ENCODE measurements at places on chromosomes 2 and 18.

- no peak for DNase-seq
Observed at GRCh38 chr2:161245671-161246070, 62.6 kb upstream of the PSMD14 start.

DNA sequence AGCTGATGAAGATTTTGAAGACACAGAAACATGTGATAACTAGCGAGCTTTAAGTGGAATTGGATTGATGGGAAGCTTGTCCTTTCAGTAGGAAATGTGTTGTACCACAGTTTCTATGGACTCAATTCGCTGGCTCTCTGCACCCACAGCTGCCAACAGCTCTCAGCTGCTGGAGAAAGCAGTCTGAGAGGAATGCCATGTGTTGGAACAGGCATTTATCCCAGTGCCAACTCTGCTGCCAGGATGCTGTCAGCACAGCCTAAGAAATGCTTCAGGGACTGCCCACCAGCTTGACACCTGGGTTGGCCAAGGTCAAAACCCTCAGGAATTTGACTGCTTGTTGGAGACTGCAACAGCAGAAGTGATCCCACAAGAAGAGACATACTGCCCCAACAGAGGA lies 193.0 kb upstream of the THSD7B start:
- no peak for DNase-seq

DNA sequence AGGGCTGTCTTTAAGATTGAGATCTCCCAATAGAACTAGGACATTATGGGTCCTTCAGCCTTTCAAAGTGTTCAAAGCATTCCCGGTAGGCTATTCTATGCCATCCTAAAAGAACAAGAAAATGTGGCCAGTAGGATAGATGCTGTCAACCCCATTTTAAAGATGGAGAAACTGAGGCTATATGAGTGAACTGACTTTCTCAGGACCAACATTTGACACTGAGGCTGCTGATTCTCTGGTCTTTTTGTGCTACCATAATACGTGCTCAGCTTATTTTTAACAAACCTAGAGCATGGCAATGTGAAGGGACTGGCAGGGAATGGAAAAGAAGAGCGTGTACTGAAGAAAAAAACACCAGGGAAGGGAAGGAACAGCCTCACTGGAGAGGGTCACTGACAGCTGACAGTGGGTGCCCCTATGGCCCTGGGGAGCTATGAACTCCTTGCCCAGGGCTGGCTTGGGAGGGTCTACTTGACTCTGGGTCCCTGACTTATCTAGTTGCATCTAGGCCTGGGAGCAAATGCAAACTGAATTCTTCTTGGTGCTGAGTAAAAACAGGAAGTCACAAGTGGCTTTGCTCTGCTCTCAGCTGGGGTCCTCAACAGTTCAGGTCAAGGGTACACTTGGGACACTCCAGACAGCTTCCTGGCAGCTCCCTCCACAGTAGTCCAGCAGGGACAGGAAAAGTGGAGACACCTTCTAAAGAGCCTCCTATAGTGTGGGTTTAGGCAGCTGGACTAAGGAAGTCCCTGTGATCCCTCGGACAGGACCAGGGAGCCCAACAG lies 2.3 kb downstream of the CYRIA start:
- no peak for DNase-seq

DNA sequence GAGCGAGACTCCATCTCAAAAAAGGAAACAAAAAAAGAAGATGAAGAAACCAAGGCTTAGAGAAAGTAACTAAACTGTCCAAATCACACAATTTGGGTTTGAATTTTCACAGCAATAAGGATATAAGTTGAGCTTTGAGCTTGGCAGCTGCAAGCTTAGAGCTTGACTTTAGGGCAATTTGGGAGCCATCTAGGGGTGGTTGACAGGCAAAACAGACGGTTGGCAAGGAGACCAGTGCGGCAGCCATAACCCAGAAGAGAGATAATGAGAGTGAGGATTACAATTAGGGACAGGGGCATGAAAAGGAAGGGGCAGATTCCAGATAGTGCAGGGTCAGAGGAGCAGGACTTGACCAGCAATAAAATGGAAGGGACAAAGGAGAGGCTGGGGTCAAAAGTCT lies 382.2 kb upstream of the HNRNPA3 start:
- no peak for DNase-seq

GRCh38 chr2:86239326-86239725 lies 40.1 kb downstream of the MRPL35 start:
- DNase-seq: no peak

DNA sequence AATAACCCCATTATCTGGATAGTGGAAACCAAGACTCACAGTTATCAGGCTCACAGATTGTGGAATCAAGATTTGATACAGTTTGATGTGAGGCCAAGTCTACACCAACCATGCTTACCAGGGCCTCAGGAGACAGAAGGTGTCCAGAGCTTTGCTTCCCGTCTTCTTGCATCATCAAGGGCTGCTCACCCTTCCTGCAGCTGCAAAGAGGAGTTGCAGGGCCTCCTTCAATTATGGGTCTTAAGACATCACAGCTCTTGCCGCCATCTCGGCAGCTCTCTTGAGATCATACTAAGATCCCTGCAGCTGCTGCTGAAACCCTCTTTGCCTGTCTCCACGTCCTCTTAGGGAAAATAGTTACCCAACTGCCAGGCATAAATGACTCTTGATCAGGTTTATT lies 176.0 kb downstream of the MGAT5 start:
- no peak for DNase-seq

- DNase-seq: no peak
Observed at GRCh38 chr2:46497766-46498165, 18.4 kb downstream of the TMEM247 start.

GRCh38 chr2:44679990-44680389 lies 261.5 kb upstream of the SIX3 start:
- DNase-seq: no peak

DNA sequence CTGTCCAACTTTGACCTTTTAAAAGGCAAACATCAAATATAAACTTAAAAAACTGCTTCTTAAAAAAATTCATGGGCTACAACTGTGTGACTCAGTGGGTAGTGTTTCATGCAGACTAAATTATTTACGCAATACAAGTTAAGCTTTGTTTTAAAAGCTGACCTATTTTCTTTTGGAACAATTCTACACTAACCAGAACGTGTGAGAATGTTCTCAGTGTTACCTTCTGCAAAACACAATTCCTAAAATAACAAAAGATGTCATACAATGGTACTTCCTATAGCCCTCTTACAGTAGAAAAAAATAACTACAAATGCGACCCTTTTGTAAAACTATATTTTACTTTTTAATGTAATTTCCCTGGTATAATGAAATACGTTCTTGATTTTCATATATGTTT lies 793.8 kb upstream of the FSHR start:
- no peak for DNase-seq

DNA sequence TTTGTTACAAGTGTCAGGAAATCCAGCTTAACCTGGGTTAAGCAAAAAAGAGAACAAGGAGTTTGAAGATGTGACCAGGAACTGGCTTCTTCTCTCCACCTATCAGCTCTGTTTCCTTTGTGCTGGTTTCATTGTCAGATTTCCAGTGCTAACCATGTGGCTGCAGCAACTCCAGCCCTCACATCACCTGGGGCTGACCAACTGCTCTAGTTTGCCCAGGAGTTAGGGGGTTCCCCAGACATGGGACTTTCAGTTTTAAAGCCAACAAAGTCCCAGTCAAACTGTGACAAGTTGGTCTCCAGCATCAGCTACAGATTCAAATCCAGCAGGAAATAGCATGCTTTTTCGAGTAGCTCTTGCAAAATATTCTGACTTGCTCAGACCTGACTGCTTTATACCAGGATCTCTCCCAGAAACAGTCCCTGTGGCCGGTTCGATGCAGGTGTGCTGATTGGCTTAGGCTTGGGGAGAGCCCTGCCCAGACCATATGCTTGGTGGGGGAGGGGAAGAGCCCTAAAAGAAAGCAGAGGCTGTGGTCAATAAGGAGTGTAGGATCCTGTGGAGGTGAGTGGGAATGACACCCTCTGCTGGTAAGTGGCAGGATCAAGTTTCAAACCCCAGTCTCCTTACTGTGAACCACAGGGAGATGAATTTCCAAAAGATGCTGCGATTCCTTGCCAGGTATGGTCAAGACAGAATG lies 49.5 kb downstream of the KCNE4 start:
- no peak for DNase-seq

- no peak for DNase-seq
Observed at GRCh38 chr18:24014986-24015638, 558 bp downstream of the TTC39C start.

- no peak for DNase-seq
Observed at GRCh38 chr2:18749912-18750526, 160.7 kb upstream of the NT5C1B start.

- no peak for DNase-seq
Observed at GRCh38 chr2:151544449-151544848, 134.7 kb downstream of the RIF1 start.

- no peak for DNase-seq
Observed at GRCh38 chr2:191664823-191665677, 12.9 kb upstream of the NABP1 start.

GRCh38 chr2:205103699-205104098 lies 558.4 kb downstream of the PARD3B start:
- DNase-seq: no peak

DNA sequence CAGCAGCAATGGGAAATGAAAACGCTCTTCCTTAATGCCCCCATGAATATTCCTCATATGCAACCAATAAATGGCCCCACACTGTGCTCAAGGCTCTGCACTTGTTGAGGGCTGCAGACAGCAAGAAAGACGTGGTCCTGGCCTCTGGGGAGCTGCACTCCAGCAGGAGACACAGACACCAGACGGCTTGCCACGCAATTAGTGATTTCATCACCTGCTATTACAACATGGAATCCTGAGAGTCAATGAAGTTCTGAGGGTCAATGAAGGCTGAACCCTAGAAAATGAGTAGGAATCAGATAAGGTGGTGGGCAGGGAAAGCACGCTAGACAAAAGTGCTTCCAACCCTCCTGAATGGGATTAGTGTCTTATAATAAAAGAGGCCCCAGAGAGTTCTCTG lies 18.9 kb downstream of the CREG2 start:
- no peak for DNase-seq

GRCh38 chr2:134097740-134098139 lies 156.1 kb upstream of the MGAT5 start:
- DNase-seq: no peak

DNA sequence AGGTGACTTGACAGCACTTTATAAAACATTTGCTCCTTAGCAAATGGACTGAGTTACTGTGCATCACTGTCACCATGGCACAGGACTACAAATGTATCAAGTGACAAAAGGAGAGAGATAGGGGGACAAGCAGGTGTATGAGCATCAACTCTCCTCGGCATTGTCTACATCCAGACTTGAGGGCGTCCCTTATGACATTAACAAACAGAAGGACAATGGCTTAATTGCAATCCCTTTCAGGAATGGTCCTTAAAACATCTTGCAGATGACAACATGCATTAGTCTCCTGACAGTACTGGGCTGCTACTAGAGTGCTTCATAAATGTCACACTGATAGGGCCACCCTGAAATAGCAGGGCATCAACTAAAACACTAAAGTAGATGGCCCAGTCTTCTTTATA lies 198.8 kb downstream of the PDE1A start:
- no peak for DNase-seq

GRCh38 chr18:21855432-21855831 lies 114.8 kb downstream of the MIB1 start:
- DNase-seq: no peak

- no peak for DNase-seq
Observed at GRCh38 chr2:206610451-206610850, 31.8 kb upstream of the FAM237A start.

GRCh38 chr2:39179974-39180960 lies 59.4 kb upstream of the SOS1 start:
- DNase-seq: no peak

DNA sequence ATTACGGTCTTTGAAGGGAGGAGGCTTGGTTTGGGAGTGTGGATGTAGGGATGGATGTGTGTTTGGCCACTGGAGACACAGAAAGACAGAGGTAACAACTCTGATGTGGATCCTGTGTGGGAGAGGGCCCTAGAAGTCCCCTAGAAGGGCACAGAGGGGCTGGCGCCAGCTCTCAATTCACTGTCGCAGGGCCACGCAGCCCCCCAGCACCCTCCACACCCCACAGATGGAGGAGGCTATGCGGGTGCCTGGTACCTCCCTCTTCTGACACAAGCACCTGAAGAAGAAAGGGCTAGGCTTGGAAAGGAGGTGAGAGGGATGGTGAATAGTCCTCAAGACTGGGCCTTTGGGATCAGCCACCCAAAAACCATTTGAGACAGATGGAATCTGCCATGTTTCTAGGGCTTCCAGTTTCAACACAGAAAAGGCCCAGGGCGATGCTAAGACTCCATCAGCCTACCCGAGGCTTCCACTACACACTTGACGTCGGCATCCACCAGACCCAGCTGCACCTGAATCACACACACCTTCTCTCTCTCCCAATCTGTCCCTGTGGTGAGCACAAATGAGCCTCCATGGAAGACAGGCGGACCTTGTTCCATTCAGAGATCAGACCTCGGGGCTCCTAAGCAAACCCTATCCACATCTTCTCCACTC lies 413.5 kb upstream of the HS6ST1 start:
- DNase-seq: no peak

DNA sequence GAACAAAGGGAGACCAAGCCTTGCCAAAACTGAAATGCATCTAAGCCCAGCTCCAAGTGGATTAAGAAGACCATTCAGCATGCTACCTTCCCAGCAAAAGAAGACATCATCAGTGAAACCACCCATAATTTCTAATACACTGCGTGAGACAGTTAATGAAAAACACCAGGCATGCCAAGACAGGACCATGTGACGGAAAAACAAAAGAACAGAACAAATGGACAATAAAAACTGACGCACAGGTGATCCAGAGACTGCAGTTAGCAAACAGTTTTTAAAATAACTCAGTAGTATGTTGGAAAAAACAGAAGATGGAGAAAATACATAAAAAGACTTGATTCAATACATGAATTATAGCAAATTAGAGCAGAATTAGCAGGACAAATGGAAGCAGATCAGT lies 15.3 kb downstream of the FAM168B start:
- no peak for DNase-seq

DNA sequence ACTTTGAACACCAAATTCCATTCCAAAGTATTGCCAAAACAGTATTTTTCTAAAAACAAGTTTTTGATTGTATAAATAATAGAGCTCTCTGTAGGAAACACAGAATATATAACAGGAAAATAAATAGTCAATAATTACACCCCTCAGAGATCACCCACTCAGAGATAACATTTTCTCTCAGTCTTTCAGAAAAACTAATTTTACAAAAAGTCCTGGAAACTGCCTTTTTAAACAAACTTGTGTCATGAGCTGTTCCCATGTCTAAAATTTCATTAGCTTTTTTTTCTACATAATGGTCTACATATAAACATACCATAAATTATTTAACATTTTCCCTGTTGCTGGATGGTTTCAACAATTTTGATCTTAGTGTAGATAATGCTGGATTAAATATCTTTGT lies 1.2 kb upstream of the WDSUB1 start:
- DNase-seq: no peak

All from AG04450 (cell line).